SJSA1 (cell line): ENCODE measurements at places on chromosomes 12 and 14. TPM values are rescaled to one million over a fixed set of nuclear protein-coding genes. Genes with fewer than 3 reads are reported as not detected.

DNA sequence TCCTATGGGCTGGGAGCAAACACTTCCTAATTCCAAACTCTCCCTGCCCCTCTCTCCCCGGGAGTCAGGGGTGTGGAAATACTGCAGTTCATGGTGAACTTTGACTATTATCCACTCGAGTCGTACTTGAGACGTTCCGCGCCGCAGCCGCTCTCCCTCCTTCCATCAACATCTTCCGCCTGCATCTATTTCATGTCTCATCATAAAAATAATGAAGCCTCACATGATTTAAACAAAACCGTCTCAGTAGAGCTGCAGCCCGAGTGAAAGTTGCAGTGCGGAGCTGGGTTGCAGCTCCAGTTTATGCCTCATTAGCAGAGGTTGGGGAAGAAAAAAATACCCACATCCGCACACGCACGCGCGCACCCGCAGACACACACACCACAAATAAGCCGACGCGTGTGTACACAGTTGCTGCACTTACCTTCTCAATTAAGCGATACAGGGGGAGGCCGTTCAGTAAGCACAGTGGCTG, 283 bp downstream of the LMO3 start:
- no peak overlapping the region for H3K4me3 ChIP-seq
- no peak overlapping the region for H3K27ac ChIP-seq
- no peaks in the 10 kb centered on the region for H3K27me3 ChIP-seq
- no peaks in the 10 kb centered on the region for H3K36me3 ChIP-seq
- H3K4me1 ChIP-seq = no peaks in the 10 kb centered on the region

DNA sequence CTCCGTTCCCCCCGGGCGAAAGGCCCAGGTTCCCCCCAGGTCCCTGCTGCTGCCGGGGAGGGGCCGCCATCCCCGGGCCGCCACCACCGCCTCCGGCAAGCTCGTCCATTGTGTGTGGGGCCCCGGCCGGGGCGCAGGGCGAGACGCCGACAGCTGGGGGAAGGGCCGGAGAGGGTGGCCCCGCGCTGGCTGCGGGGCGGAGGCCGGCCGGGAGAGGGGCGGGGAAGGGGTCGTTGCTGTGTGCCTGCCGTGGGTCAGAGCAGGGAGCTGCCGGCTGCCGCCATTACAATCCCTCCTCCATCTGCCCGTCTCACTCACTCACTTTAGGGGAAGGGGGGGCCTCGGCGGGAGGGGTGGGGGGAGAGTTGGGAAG, at the start of gene STRN3:
TSS of gene STRN3 (minus strand) at position 303 of the 373 bp plus-strand sequence. CDS start at position 109, 194 bp downstream.
- no peak for DNase-seq
- no peaks in the 10 kb centered on the region for H3K27me3 ChIP-seq
- H3K36me3 ChIP-seq = peaks cover 27% of the 10 kb centered on the region
- H3K27ac ChIP-seq = peak within 1 kb of the TSS; percentile 88

Gene TBC1D30
- total RNA-seq = 0.19 TPM in 1 of 2 replicates, not detected in the other

DNA sequence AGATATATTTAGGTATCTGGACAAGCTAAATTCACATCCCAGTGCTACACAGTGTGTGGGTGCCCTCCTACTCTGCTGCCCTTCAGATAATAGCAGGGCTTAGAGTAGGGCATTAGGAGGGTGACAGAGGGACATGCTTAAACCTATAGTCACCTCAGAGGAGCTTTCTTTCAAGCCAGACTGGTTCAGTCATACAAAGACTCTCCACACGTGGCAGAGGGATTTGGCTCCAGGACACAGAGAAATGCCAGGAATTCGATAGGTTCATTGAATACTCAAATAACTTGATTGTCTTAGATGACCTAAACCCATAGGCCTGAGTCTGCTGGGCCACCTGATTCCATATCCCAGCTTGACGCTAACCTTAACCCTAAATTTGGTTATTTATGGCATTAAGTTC, 163.5 kb downstream of the TPH2 start:
- no peaks in the 10 kb centered on the region for H3K27me3 ChIP-seq
- no peak for DNase-seq

DNA sequence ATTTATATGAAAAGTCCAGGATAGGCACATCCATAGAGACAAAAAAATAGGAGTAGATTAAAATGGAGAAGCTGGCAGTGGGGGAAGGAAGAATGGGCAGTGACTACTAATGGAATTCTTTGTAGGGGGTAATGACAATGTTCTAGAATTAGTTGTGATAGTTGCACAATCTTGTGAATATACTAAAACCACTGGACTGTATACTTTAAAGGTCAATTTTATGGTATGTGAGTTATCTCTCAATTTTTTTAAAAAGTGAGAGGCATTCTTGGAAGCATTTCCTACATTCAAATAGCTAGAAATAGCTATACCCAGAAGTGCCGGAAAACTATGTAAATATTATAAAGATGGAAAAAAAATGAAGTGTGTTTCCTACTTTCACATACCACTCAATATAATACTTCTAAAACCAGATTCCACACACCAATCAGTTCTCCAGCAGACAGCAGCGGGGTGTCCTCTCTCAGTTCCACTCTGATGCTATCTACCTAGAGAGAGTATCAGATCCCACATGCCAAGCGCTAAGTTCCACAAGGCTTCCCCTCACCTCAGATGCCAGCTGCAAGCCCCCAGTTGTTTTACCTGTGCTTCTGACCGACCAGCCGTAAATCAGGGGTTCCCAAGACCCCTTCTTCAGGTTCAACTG, 41.7 kb upstream of the NID2 start:
- H3K4me1 ChIP-seq = peaks cover 9% of the 10 kb centered on the region; the same call in 1 of the 2 replicates
- H3K27me3 ChIP-seq = no peaks in the 10 kb centered on the region
- no peak overlapping the region for H3K4me3 ChIP-seq
- H3K27ac ChIP-seq = no peak overlapping the region

DNA sequence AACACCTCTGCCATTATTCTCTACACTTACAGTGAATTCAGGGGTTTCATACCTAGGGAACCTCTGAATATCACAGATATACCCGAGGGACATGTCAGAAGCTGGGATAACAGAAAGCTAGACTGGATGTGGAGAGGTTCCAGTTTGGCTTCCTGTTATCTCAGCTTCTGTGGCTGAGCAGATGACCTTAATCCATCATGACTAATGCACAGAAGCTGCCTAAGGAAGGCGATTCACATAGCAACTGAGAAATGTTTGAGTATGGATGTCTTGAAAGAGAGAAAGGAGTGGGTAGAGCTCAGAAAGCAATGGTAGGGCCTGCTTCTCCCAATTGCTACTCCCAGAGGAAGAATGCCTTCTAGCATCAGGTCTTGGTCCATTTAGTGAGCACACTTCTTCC, 187.6 kb downstream of the RMST start:
- H3K4me1 ChIP-seq = no peaks in the 10 kb centered on the region
- no peaks in the 10 kb centered on the region for H3K27me3 ChIP-seq
- no peak for DNase-seq
- H3K4me3 ChIP-seq = no peak overlapping the region

DNA sequence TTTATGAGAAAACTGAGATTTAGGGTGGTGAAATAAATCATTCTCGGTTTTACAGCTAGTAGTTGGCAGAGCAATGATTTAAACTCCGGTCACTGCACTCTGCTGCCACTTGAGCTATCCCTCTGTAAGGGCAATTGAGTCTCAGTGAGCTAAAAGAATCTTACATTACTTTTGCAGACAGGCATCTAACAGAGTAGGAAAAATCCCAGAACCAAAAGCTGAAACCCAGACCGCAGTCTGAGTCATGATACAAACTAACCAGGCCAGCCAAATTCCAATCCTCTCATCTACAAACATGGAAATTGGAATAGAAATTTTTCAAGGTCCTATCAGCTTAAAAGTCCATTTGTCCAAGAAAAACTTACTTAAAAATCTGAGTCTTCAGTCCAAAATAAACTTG, 73.7 kb downstream of the ANKS1B start:
- peaks cover 25% of the 10 kb centered on the region for H3K4me1 ChIP-seq
- no peaks in the 10 kb centered on the region for H3K27me3 ChIP-seq
- H3K4me3 ChIP-seq = no peak overlapping the region
- peak overlapping the region; percentile 42 for H3K27ac ChIP-seq
- peak; percentile 71 for DNase-seq

Gene FOXG1
- not detected in 2 replicates for total RNA-seq

Gene IQSEC3
- total RNA-seq = not detected in 2 replicates

- peak overlapping the region; percentile 56; the same call in 1 of the 2 replicates for H3K27ac ChIP-seq
- no peak for DNase-seq
- H3K4me1 ChIP-seq = peaks cover 56% of the 10 kb centered on the region
- peaks cover 2% of the 10 kb centered on the region; the same call in 1 of the 2 replicates for H3K36me3 ChIP-seq
- no peaks in the 10 kb centered on the region for H3K27me3 ChIP-seq
- no peak overlapping the region for H3K4me3 ChIP-seq
Measured at GRCh38 chr12:51405801-51406207, 14.6 kb upstream of the GALNT6 start.

DNA sequence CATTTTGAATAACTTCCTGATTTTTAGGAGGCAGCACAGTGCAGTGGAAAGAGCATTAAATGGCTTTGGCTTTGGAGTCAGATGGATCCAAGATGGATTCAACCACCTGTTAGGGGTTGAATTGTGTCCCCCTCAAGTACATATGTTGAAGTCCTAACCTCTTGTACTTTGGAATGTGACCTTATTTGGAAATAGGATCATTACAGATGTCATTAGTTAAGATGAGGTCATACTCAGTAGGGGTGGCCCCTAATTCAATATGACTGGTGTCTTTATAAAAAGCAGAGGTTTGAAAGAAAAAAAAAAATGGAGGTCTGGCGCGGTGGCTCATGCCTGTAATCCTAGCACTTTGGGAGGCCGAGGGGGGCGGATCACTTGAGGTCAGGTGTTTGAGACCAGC, 18.8 kb downstream of the ATP5MC2 start:
- no peak for DNase-seq
- H3K4me3 ChIP-seq = no peak overlapping the region
- no peaks in the 10 kb centered on the region for H3K27me3 ChIP-seq
- H3K4me1 ChIP-seq = peaks cover 24% of the 10 kb centered on the region

Gene CCNT1
- total RNA-seq = 17.1 and 28.4 TPM in 2 replicates

DNA sequence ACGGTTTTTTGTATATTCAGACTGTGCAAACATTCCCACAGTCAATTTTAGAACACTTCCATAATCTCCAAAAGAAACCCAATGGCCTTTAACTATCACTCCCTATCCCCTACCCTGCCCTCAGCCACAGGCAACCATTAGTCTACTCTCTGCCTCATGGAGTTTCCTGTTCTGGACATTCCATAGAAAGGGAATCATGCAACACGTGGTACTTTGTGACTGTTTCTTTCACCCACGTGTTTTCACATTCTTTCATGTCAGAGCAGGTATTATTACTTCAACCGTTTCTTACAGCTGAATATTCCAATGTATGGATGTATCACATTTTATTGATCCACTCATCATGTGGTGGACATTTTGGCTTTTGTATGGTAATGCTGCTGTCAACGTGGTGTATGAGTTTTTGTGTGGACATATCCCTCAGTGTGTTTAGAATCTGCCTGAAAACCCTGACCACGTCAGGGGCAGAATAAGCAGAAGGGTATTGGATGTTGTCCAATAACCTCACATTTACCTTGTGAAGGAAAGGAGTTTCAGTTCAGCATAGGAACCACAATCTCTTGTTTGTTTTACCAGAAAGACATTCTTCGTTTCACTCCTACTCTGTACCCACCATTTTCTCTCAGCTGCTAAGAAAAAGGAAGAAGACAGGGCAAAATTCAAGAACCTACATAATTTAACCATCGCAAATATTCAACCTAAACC, 107.5 kb upstream of the DYRK2 start:
- no peak overlapping the region for H3K27ac ChIP-seq
- H3K36me3 ChIP-seq = no peaks in the 10 kb centered on the region
- H3K27me3 ChIP-seq = no peaks in the 10 kb centered on the region
- no peak for DNase-seq
- no peak overlapping the region for H3K4me3 ChIP-seq

Gene TOMM20L
- not detected in 2 replicates for total RNA-seq

- no peaks in the 10 kb centered on the region for H3K4me1 ChIP-seq
- no peaks in the 10 kb centered on the region for H3K36me3 ChIP-seq
- H3K4me3 ChIP-seq = no peak overlapping the region
- H3K27me3 ChIP-seq = no peaks in the 10 kb centered on the region
- DNase-seq = no peak
Measured at GRCh38 chr12:30977537-30978349, 51.2 kb downstream of the TSPAN11 start.

DNA sequence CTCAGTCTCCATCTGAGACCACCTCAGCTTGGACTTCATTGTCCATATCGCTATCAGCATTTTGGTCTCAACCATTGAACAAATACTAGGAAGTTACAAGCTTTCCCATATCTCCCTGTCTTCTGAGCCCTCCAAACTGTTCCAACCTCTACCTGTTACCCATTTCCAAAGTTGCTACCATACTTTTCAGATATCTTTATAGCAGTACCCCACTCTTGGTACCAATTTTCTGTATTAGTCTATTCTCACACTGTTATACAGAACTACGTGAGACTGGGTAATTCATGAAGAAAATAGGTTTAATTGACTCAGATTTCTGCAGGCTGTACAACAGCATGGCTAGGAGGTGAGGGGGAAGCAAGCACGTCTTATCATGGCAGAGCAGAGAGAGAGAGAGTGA, 53.8 kb downstream of the PRKCH start:
- H3K27ac ChIP-seq = no peak overlapping the region
- no peaks in the 10 kb centered on the region; the same call in 1 of the 2 replicates for H3K4me1 ChIP-seq
- H3K27me3 ChIP-seq = no peaks in the 10 kb centered on the region

Gene INHBC
- 0.18 and 0.88 TPM in 2 replicates for total RNA-seq

DNA sequence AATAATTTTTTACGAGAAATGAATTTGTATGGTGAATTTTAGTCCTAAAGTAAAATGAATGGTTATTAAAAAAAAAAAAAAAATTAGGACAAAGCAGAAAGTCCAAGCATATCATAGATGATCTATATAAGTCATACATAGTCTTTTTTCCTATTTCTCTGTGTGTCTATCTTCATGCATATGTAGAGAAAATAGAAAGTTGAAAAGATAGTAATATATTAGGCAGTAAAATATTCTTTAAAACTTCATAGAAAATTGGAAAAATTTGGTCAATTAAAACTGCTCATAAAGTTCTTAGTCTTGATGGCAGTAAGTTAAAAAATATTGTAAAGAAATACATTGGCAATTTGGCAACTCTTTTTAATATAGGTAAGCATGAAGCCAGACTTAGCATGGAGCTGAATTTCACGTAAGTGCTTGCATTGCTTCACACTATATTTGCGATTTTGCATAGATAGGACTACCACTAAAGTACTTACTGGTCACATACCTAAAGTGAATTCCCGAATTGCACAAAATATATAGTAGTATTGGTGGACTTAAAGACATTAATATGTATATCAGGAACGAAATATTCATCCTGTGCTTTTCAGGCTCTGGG, 303.8 kb downstream of the IPO8 start:
- no peaks in the 10 kb centered on the region for H3K27me3 ChIP-seq
- no peak overlapping the region for H3K4me3 ChIP-seq
- no peaks in the 10 kb centered on the region for H3K36me3 ChIP-seq
- no peak for DNase-seq
- H3K27ac ChIP-seq = no peak overlapping the region

GRCh38 chr12:118190266-118190665, 54.3 kb downstream of the PEBP1 start:
- no peaks in the 10 kb centered on the region for H3K4me1 ChIP-seq
- no peaks in the 10 kb centered on the region for H3K27me3 ChIP-seq
- DNase-seq = peak; percentile 6
- peak overlapping the region; percentile 23; the same call in 1 of the 2 replicates for H3K4me3 ChIP-seq
- no peaks in the 10 kb centered on the region for H3K36me3 ChIP-seq
